ENCODE measurements at places on chromosomes 2 and 18.
A peak's percentile ranks its signal among the peaks of the same experiment; 100 is the strongest.

GRCh38 chr2:99957332-99958133, 184.9 kb downstream of the AFF3 start:
- no peak for DNase-seq

- no peak for DNase-seq
Measured at GRCh38 chr2:10549621-10550020, 101.5 kb upstream of the ODC1 start.

DNA sequence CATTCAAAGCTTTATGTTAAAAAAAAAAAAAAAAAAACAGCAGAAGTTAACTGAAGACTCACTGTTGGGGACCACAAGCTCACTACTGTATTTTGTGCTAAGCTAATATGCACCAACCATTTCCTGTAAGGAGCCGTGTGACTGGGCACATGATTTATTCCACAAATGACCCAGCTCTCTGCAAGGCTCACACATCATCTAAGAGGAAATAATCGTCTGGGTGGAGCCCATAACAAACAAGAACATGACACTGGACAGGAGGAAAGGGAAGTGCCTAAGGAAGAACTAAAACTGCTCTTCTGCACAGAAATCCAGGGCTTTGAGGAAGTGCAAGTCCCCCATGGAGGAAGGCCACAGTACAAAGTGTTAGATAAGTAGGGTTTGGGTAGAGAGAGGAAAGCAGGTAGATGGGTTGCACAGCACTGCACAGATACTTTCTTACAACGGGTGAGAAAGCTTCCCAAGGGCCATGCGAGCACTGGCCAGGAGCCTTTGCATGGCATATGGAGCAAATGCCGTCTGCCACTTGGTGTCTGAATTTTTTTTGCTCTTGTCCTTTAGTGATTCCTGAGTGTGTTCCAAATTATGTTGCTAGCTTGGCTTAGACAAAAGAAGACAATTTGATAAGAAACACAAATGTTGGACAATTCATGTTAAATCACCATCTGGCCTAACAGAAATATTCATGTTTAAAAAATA, 24.4 kb downstream of the NFE2L2 start:
- peak; percentile 52 for DNase-seq

DNA sequence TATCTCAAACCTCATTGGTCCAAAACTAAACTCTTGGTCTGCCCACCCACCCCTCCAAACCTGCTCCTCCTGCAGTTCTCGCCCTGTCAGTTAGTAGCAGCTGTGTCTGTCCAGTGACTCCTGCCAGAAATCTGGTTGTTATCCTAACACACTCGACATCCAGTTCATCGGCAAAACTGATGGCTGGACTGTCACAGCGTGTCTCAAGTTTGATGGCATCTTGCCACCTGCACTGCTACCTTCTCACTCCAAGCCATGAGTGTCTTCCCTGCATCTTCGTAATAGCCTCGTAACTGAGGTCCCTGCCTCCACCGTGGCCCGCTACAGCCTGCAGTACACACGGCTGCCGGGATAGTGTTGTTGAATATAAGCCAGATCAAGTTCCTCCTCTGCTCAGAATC, 470.1 kb upstream of the RAB12 start:
- peak; percentile 61 for DNase-seq

- no peak for DNase-seq
Measured at GRCh38 chr2:7639476-7639875, 722.3 kb downstream of the RNF144A start.

DNA sequence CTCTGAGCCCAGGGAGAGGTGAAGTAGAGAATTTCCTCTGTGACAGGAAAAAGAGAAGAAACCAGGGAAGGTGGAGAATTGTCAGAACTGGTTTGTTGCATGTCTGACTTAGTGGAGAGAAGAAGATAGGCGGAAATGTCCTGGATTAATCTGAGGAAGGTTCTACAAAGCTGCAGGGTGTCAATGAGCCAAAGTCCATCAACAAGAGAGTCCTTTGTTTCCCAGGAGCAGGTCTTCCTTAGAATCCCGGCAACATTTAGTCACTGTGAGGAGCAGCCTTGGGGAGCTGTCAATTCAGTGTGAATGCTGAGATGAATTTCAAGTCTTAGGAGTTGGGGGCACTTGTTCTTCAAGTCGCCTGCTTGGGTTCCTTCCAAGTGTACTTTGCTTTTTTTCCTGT, 88.4 kb upstream of the CELF4 start:
- no peak for DNase-seq

DNA sequence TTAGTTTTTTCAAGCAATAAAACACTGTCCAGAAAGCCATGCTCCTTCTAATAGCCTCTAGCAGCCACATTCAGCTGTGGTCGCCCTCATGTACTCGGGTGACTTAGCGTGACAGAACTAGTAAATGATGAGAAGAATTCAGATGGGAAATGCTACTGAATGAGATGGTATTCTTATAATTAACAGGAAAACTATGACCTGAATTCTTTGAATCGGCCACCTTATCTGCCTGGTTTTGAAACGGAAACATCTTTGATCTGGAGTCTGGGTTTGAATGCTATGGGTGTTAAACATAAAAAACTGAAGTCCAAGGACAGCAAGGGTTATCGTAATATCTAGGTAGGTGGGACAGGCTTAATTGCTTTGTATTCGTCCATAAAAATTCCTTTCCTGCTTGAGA, 138.8 kb upstream of the DNMT3A start:
- DNase-seq: no peak

DNA sequence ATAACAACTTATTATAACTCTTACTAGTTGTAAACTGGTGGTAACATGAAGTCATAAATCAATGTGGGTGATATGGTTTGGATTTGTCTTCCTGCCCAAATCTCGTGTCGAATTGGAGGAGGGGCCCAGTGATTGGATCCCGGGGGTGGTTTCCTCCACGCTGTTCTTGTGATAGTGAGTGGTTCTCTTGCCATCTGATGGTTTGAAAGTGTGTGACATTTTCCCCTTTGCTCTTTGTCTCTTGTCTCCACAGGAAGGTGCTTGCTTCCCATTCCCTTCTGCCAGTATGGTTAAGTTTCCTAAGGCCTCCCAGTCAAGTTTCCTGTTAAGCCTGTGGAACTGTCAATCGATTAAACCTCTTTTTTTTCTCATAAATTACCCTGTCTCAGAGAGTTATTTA, 321.6 kb downstream of the DSEL start:
- DNase-seq: no peak

DNA sequence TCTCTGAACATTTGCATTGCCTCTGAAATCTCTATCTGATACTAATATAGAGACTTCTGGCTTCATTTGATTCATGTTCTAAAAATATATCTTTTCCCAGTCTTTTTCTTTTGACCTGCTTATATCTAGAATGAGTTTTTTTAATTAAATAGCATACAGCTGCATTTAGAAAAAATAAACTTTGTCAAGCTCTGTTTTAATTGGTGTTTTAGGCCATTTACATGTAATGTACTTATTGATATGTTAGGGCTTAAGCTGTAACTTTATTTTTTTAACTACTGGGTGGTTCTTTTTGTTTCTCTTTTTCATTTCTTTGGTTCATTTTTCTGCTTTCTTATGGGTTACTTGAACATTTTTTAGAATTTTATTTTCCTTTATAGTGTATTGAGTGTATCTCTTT, 54.9 kb downstream of the CCDC138 start:
- DNase-seq: no peak

DNA sequence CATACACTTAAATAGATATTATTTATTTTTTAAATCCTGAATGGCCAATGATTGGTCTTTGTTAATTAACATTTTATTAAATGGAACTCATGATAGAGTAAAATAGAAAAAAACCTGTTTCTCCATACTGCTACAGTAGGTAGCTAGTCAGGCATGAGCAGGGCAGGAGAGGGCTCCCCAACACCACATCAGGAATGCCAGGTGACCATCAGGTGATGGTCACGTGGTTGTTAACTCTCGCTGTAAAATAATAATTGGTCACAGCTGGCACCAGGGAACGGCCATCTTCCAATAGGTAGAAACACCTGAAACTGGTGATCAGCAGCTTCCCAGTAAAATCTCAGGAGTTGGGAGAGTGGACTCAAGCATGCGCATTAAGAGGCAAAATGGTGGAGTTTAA, 172.2 kb downstream of the MEIS1 start:
- DNase-seq: no peak
